ENCODE measurements at places on chromosomes 16 and 17.

DNA sequence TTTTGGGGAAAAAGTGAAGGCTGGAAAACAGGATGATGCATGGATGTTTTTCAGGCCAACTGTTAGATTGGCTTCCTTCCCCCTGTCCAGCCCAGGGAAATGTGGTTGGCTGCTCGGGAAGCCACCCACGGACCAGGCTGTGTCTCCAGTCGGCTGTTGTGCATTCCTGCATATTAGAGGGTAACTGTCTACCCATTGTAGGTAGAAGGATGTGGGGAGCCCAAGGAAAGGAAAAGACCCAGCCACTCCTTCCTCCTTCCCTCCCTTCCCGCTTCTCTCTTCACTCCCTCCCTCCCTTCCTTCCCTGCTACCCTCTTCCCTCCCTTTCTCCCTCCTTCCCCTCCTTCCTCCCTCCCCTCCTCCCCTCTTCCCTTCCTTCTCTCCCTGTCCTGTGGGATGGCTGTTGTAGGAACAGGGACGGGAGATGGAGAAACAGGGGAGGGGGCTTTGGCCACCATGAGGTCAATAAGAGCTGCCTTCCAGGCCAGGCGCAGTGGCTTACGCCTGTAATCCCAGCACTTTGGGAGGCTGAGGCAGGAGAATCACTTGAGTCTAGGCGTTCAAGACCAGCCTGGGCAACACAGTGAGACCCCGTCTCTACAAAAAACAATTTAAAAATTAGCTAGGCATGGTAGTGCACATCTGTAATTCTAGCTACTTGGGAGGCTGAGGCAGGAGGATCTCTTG is 16.9 kb downstream of the SYT17 start:
- no peak for DNase-seq

DNA sequence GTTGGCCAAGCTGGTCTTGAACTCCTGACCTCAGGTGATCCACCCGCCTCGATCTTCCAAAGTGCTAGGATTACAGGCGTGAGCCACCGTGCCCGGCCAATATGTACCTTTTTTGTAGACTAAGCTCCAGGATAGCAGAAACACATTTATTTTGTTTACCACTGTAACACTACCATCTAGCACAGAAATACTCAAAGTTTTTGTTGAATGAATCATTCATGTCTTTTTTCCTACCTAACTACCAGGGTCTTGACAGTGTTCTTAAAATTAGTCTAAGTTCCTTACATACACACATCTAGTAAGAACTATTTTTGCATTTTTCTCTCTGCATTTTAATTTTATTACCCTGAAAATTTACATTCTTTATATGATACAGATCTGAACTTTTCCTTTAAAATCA is 44.4 kb downstream of the AKAP10 start:
- no peak for DNase-seq

GRCh38 chr16:58417600-58417999 is 25.3 kb downstream of the GINS3 start:
- DNase-seq, result no peak

GRCh38 chr17:12789075-12789480 is 220 bp upstream of the ARHGAP44 start:
- DNase-seq, result no peak
